ENCODE measurements at places on chromosomes 7 and 10.
A peak's percentile ranks its signal among the peaks of the same experiment; 100 is the strongest.

DNA sequence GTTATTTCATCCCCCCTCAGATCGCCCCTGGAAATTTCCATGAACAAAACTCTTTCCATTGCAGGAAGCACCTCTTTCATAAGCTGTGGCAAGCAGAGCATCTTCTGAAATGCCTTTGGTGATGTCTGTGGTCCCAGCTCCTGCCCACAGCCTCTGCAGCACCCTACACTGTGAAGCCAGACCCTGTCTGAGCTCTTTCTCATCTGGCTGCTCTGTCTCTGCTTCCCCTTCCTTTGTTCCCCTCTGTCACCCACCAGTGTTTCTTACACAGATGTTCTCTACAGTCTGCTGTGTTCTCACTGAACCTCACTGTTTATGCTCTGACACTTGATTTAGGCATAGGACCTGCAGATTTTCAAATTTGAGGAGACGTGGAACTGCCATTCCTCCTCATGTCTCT lies 1.9 kb upstream of the TAS2R39 start:
- no peak for DNase-seq

- peak; percentile 84 for DNase-seq
These were observed at the start of gene GPER1 for GRCh38 chr7:1087952-1088920. TSS of gene GPER1 (plus strand) at chr7:1088113. CDS start at chr7:1091729, 3,616 bp downstream.

- DNase-seq, result no peak
These were observed 74.5 kb upstream of the LEP start for GRCh38 chr7:128166603-128167041.

DNA sequence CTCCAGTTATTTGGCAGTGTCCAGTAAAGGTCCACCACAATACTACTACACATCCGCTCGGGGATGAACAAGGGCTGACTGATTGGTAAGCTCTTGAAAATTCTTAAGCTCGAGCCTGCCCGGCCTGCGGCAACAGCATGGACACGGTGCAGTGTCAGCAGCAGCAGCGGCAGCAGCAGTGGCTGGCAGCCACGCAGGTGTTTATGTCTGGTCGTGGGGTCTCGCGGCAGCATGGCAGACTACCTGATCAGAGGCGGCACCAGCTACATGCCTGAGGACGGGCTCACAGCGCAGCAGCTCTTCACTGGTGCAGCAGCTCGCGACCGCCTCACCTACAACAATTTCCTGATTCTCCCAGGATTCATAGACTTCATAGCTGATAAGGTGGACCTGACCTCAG lies 19.6 kb upstream of the TRIM24 start:
- no peak for DNase-seq

GRCh38 chr10:60110739-60111138 lies 204.4 kb upstream of the CCDC6 start:
- DNase-seq, result no peak

DNA sequence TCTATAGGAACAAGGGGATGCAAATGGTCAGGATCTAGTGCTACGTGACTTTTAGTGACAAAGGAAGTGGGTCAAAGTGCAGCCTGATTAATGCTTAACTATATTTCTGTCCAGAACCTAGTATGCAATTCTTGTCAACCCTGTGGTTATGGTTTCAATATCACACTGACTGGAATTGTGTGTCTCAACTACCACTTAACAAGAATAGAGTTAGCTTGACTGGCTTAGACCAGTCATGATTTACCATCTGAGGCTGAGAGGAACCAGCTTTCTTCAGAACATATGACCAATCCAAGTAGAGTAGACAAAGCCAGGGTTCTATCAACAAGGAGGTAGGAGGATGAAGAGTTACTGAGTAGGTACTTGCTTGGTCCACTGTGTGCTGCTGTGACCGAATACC lies 54.4 kb downstream of the MYPN start:
- DNase-seq, result no peak

- DNase-seq, result no peak
These were observed 56.4 kb downstream of the HIPK2 start for GRCh38 chr7:139721417-139721816.

DNA sequence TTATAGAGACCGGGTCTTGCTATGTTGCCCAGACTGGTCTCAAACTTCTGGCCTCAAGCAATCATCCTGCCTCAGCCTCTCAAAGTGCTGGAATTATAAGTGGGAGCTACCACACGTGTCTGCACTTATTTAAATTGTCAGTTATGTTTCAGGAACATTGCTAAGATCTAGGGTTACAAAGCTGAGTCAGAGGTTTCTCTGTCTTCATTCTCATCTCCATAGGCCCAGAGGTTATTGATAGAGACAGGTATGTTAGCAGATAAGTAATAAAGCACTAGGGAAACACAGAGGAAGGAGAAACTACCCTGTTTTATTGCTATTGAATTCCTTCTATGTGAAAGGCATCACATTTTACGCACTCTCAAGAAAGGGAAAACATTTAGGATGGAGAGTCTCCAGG lies 214.1 kb downstream of the REEP3 start:
- DNase-seq, result no peak

- no peak for DNase-seq
These were observed 7.9 kb upstream of the CYP3A7 start for GRCh38 chr7:99742737-99743394.

GRCh38 chr10:95536894-95537541 lies 24.2 kb downstream of the SORBS1 start:
- no peak for DNase-seq
